ENCODE measurements at places on chromosomes 5 and 9.

- no peak for DNase-seq
These were observed 234.0 kb downstream of the KCTD16 start for GRCh38 chr5:144404672-144405071.

DNA sequence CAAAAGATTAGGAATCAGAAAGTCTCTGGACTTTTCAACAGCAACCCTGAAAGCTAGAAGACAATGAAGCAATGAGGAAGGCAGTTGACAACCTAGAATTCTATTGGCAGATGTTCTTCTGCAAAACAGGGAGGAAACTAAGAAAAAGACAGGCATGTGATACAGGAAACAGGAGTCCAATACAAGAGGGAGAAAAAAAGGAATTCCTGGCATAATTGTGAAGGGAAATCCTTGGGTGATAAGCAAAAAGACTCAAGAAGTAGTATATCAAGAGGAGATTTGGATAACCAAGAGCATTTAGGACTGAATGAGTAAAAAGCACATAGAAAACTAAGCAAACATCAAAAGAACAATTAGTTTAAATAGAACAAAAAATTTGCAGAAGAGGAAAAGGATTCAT is 58.6 kb downstream of the LPAR1 start:
- DNase-seq, result no peak

- no peak for DNase-seq
These were observed 9.0 kb upstream of the MYORG start for GRCh38 chr9:34385561-34386230.

DNA sequence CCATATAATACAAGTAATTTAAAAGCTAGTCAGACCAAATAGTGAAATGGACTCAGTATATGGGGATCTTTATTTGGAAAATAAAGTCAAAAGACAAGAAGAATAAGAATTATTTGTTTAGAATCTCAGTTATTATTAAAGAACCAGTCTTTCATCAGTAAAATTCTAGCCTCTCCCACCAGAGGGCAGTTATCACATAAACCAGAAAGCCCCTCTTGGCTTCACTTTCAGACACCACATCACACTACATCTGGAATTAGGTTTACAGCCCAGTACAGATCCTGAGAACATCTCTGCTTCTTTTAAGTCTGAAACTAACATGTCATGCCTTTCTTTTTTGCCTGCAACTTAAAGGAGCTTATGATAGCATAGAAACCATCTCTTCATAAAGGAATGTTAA is 12.2 kb upstream of the HSPB3 start:
- DNase-seq, result peak; percentile 45

- peak; percentile 31 for DNase-seq
These were observed 112.2 kb downstream of the MAST4 start for GRCh38 chr5:66708368-66708767.

DNA sequence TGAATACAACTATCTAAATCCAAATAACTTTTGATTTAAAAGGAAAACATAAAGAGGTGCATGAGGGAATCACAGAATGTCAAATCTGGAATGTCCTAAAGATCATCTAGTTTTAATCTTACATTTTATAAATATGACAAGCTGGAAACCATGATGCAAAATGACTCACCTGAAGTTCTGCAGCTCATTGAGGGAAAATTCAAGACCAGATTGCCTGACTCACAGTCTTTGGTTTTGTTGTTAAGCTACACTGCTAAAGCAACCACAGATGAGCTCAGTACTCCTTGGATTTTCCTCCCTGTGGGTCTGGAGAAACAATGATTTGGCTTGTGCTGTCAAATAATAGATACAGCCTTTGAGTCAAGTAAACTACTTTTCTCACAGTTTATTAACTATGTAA is 19.1 kb upstream of the EDIL3 start:
- DNase-seq, result no peak

DNA sequence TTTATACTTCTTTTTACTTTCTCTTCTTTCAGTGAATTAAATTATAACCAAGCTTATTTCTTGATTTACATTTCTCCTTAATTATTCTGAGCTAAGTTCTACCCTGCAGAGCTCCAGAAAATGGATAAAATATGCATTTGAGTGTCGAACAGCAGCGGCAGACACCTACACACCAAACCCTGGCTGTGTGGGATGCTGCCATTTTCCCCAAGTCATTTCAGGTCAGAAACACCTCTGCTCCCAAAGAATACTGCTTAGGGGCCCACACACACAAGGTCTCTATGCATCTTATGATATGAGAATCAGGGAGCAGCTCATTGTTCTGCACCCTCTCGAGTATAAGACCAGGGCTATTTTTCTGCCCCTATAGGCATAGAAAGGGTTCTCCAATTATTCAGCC is 122.3 kb downstream of the CMYA5 start:
- DNase-seq, result no peak

GRCh38 chr5:130529511-130530485 is 625.5 kb downstream of the CHSY3 start:
- peak; percentile 1 for DNase-seq

DNA sequence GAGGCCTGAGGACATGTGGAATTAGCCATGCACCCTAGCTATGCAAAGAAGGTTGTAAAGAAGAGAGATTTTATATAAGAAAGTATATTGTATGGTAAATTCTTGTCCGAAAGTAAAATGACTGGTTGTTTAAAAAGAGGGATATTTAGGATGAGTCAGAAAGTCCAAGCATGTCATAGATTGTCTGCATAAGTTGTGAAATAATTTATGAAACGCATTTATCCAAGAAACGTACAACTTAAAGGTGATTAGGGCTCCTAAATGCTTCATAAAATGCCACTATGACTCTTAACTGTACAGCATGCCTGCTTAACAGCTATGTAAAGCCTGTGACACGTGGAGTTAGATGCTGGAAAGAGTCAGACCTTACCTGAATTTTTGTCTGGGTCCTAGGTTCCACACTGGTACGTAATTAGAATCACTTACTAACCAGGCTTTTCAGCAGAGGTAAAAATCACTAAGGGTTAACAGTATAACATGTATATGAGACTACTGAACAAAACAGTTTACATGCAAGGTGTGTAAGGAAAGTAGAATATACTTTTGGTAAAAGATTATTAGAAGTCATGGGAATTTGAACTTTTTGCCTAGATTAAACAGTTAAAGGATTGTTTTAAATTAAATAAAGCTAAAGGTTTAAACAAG is 37.0 kb upstream of the ARL15 start:
- DNase-seq, result no peak

- no peak for DNase-seq
These were observed 20.3 kb downstream of the FEM1C start for GRCh38 chr5:115524199-115524847.

GRCh38 chr9:127915801-127916719 is 781 bp downstream of the ST6GALNAC4 start:
- peak; percentile 88 for DNase-seq

DNA sequence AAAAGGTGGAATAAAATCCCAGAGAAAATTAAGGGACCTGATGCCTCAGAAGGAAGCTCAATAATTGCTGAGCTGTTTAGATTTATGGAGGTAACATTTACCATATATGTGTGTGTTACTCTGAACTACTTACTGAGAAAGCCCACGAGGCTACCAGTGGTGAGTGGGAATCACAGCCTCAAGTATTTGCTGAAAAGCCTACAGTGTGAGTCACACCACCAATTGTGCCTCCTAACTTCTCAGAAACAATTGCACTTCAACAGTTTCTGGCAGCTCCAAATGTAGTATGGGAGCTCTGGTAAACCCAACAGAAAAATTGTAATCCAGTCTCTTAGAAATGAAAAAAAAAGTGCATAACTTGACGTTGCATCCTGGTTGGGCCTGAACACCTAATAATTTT is 551.6 kb downstream of the PRDM9 start:
- DNase-seq, result no peak

- no peak for DNase-seq
These were observed 9.0 kb downstream of the UBAP1 start for GRCh38 chr9:34187891-34188240.

DNA sequence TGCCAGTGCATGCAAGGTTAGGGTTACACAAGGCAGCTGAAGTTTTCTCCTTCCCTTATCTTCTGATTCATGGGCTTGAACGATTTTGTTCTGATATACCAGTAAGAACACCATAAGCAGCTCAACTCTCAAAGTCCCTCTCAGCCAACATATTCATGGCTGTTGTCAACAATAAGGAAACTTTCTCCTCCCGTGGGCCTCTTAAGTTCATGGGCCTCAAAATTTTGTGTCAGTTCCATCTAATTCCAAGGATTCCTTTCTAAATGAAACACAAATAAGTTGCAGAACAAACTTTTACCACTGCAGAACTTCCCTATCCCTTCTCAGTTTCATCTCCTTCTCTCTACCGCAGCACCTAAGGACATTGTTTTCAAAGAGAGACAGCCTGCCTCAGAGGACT is 23.6 kb upstream of the CAST start:
- no peak for DNase-seq

GRCh38 chr5:144671066-144671465 is 500.4 kb downstream of the KCTD16 start:
- DNase-seq, result no peak

- peak; percentile 51 for DNase-seq
These were observed 191.5 kb downstream of the TTLL11 start for GRCh38 chr9:121901616-121902015.

GRCh38 chr9:74755355-74755754 is 132.4 kb downstream of the TRPM6 start:
- DNase-seq, result no peak

DNA sequence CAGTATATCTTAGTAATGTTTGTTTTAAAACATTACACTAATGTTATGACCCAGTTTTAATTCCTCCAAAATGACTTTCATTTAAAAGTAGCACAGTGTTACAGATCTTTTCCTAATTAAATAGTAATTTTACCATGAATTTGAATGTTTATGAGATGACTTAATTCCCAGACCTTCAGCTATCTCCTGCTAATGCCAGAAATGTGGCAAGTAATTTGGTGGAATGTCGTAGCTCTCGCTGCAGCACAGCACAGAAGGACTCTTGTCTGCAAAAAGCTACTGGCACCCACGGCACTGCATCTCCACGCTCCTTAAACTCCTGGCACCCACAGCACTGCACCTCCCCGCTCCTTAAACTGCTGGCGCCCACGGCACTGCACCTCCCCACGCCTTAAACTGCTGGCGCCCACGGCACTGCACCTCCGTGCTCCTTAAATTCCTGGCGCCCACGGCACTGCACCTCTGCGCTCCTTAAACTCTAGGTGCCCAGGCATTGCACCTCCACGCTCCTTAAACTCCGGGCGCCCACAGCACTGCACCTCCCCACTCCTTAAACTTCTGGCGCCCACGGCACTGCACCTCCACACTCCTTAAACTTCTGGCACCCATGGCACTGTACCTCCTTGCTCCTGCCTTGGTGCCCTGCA is 163.1 kb downstream of the CDK5RAP2 start:
- no peak for DNase-seq

GRCh38 chr9:125425901-125426515 is 164.4 kb downstream of the GAPVD1 start:
- DNase-seq, result no peak

DNA sequence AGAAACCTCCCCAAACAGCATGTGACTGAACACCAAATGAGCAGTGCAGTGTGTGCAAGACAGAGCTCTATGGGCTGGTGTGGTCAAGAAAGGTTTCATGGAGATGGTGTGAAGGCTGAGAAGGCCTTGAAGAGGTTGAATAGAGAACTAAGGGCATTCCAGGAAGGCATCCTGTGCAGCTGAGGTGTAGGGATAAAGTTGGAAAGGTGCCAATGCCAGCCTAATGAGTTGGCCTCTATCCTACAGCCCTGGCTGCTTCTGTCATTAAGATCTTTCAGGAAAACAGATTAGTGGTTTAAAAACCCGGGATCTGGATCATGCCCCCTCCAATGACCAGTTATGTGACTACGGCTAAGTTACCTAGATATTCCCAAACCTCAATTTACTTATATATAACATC is 4.0 kb downstream of the HDAC3 start:
- no peak for DNase-seq

GRCh38 chr5:180001742-180002141 is 69.8 kb downstream of the RNF130 start:
- no peak for DNase-seq

DNA sequence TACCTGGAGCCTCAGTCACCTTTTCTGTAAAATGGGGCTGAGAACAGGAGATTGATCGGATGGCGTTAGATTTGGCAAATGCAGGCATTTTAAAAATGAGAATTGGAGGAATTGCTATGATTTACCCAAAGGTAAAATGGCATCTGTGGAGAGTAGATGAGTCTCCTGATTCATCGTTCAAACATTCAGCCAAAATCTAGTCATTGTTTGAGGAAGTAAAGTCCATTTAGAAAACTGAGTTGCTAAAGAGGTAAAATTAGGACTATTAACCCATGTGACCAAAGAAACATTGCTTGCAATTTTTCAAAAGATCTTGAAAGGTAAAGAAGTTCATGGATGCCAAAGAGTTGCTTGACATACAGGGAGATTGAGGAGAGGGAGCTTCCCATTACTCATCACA is 69.7 kb downstream of the ZNF462 start:
- no peak for DNase-seq

- no peak for DNase-seq
These were observed 74.6 kb downstream of the FEM1C start for GRCh38 chr5:115469904-115470516.

DNA sequence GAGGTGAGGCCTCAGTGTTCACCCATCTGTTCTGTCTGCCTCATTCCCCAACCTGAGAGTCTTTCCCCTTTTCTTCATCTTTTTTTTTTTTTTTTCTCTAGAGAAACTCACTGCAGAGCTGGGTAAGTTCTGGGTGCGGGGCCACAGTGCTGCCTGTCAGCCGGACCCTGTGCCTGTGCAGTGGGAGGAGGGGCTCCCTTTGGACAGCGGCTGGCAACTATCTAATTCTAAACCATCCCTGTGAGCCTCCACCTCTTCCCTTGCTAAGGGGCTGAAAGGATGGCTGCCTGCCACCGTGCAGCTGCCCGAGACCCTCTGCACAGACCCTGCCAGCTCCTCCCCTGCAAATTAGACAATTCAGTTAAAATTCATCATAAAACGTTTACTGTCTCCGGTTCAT is 14.1 kb downstream of the BTNL9 start:
- no peak for DNase-seq

GRCh38 chr9:84374516-84374915 is 34.0 kb upstream of the SLC28A3 start:
- DNase-seq, result no peak

GRCh38 chr9:29100762-29101161 is 1527.5 kb upstream of the C9orf72 start:
- DNase-seq, result no peak

DNA sequence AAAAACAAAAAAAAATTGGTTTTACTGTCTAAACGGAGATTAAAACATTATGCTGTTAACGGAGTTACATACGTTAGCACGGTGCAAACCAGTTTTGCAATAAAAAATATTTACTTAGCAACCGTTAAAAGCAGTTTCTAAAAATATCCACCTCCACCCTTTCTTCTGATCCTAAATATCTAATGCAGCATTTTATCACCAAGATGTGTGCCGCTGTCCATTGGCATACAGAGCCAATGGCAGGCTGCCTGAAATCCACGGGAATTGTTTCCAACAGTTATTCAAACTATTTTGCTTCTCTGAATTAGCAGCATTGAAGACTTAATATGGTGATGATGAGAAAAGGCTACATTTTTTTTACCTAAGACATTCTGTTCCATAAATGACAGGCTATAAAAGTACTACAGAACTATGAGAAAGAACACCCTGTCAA is 61.6 kb downstream of the CSNK1A1 start:
- no peak for DNase-seq

Measured in GM12865 (cell line).